T-cell (primary cell): ENCODE measurements at places on chromosomes 4 and X. TPM values are rescaled to one million over a fixed set of nuclear protein-coding genes. Genes with fewer than 3 reads are reported as not detected.

- H3K4me1 ChIP-seq: no peaks in the 10 kb centered on the region
- H3K27me3 ChIP-seq: no peaks in the 10 kb centered on the region
- no peaks in the 10 kb centered on the region for H3K36me3 ChIP-seq
- DNase-seq: no peak
These were observed 93.0 kb upstream of the DKK2 start for GRCh38 chr4:107129076-107129475.

DNA sequence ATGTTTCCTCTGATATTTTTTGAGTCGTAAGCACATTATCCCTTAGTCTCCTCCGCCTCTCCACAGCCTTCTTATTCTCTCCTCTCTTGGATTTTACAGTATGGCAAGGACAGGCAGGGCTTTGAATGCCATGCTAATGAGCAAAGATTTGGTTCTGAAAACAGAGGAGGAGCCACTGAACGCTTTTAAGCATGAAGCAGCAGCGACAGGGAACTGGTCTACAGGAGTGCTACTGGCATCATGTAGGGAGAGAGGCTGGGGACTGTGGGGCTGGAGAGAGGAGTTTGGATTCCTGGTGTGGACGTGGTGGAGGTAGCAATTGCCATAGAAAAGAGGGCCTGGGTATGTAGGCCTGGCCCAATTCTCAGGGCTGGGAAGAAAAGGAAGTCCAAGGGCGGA lies 4.6 kb upstream of the CD99L2 start:
- H3K27ac ChIP-seq: no peak overlapping the region
- no peak overlapping the region for H3K4me3 ChIP-seq
- H3K36me3 ChIP-seq: no peaks in the 10 kb centered on the region
- peaks cover 4% of the 10 kb centered on the region for H3K4me1 ChIP-seq
- no peaks in the 10 kb centered on the region for H3K27me3 ChIP-seq

DNA sequence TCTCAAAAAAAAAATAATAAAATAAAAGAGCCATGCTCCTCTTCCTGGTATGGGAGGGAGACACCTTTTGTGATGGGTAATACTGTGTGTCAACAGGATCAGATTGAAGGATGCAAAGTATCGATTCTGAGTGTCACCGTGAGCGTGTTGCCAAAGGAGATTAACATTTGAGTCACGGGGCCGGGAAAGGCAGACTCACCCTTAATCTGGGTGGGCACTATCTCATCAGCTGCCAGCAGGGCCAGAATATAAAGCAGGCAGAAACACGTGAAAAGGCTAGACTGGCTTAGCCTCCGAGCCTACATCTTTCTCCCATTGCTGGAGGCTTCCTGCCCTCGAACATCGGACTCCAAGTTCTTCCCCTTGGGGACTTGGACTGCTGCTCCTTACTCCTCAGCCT lies 95.4 kb downstream of the SHOX start:
- H3K36me3 ChIP-seq: no peaks in the 10 kb centered on the region
- H3K27me3 ChIP-seq: no peaks in the 10 kb centered on the region
- H3K4me1 ChIP-seq: no peaks in the 10 kb centered on the region
- DNase-seq: no peak

- no peaks in the 10 kb centered on the region for H3K36me3 ChIP-seq
- H3K27ac ChIP-seq: no peak overlapping the region
- H3K4me1 ChIP-seq: peaks cover 3% of the 10 kb centered on the region
These were observed 74.8 kb downstream of the WWC2 start for GRCh38 chr4:183173580-183174526.

DNA sequence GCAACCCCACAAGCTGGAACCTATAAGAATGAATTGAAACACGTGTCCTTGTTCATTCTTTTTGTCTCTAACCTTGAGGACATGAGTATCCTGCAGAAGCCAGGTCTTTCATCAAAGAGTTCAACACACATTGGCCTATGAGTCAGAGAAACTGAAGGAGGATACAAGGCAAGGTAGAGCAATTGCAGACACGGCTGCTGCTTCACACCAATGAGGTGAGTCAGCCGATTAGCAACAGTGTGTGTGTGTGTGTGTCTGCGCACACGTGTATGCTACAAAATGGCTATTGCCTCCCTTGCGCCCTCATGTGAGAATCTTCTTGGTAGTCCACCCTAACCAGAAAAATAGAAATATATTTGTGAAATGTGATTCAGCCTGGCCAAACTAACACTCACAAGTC lies 1477.7 kb upstream of the IGFBP7 start:
- no peak overlapping the region for H3K4me3 ChIP-seq
- H3K27me3 ChIP-seq: no peaks in the 10 kb centered on the region
- no peak for DNase-seq
- no peak overlapping the region for H3K27ac ChIP-seq
- H3K4me1 ChIP-seq: no peaks in the 10 kb centered on the region

CT45A3 gene
- not detected for total RNA-seq

DNA sequence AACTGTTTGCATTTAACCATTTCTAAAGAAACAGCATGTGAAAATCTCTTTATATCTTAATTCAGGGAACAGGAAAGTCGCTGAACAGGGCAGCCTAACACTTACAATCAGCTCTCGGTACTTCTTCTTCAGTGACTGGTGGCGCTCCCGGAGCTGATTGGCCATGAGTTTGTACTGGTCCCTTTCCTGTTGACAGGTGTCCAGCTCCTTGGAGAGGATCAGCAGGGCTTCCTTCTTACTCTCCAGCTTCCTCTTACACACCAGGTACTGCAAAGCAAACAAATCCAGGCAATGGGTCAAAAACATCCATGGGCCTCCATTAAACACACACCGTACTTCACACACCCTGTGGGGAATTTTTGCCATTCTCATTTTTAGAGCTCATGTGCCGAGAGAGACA lies 36.4 kb downstream of the CCDC149 start:
- no peak overlapping the region for H3K4me3 ChIP-seq
- H3K27me3 ChIP-seq: no peaks in the 10 kb centered on the region
- no peak for DNase-seq

DNA sequence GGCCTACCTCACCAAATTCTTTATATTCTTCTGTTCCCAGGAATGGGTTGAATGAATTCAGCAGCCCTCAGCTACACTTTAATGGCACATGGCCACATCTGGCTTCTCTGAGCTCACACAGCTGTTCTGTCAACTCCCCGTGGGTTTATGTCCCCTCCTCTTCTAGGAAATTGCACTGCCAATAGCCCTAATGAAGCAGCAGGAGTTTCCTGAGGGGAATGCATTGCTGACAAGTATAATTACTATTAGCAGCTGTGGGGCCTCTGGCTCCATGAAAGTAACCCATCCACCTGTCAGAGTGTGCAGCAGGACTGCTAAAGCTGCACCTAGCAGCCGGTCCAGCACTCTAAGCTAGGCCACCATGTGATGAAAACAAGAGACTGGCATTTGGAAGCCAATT lies 50.3 kb downstream of the FTHL17 start:
- H3K36me3 ChIP-seq: no peaks in the 10 kb centered on the region
- no peak for DNase-seq
- H3K27me3 ChIP-seq: no peaks in the 10 kb centered on the region
- H3K4me3 ChIP-seq: no peak overlapping the region
- no peak overlapping the region for H3K27ac ChIP-seq

UGT2B17 gene
- not detected for total RNA-seq

GRCh38 chrX:34849371-34849770 lies 93.2 kb upstream of the FAM47B start:
- H3K36me3 ChIP-seq: no peaks in the 10 kb centered on the region
- no peaks in the 10 kb centered on the region for H3K4me1 ChIP-seq
- DNase-seq: no peak
- no peak overlapping the region for H3K27ac ChIP-seq
- H3K27me3 ChIP-seq: no peaks in the 10 kb centered on the region

- no peaks in the 10 kb centered on the region for H3K27me3 ChIP-seq
- DNase-seq: no peak
- peaks cover 48% of the 10 kb centered on the region for H3K4me1 ChIP-seq
- no peaks in the 10 kb centered on the region for H3K36me3 ChIP-seq
- H3K4me3 ChIP-seq: no peak overlapping the region
These were observed 66.1 kb upstream of the ENPP6 start for GRCh38 chr4:184283659-184284335.

PCDH19 gene
- total RNA-seq: 0.03 TPM

GRCh38 chr4:143397887-143398286 lies 61.2 kb downstream of the GAB1 start:
- no peak overlapping the region for H3K27ac ChIP-seq
- H3K36me3 ChIP-seq: no peaks in the 10 kb centered on the region
- no peaks in the 10 kb centered on the region for H3K27me3 ChIP-seq
- H3K4me3 ChIP-seq: no peak overlapping the region
- no peaks in the 10 kb centered on the region for H3K4me1 ChIP-seq

FGF5 gene
- total RNA-seq: not detected

WNK3 gene
- 0.68 TPM for total RNA-seq

ESX1 gene
- not detected for total RNA-seq

TEC gene
- total RNA-seq: 1.7 TPM

NWD2 gene
- not detected for total RNA-seq

TCEAL7 gene
- total RNA-seq: not detected

GRCh38 chr4:184643731-184644130 lies 5.5 kb downstream of the CASP3 start:
- peaks cover 37% of the 10 kb centered on the region for H3K4me1 ChIP-seq
- no peaks in the 10 kb centered on the region for H3K27me3 ChIP-seq
- H3K27ac ChIP-seq: no peak overlapping the region
- H3K4me3 ChIP-seq: no peak overlapping the region
- peaks cover 24% of the 10 kb centered on the region for H3K36me3 ChIP-seq
- no peak for DNase-seq

GRCh38 chr4:64581422-64581821 lies 172.2 kb upstream of the TECRL start:
- H3K36me3 ChIP-seq: no peaks in the 10 kb centered on the region
- no peak overlapping the region for H3K27ac ChIP-seq
- H3K4me1 ChIP-seq: no peaks in the 10 kb centered on the region
- DNase-seq: no peak
- no peaks in the 10 kb centered on the region for H3K27me3 ChIP-seq

DNA sequence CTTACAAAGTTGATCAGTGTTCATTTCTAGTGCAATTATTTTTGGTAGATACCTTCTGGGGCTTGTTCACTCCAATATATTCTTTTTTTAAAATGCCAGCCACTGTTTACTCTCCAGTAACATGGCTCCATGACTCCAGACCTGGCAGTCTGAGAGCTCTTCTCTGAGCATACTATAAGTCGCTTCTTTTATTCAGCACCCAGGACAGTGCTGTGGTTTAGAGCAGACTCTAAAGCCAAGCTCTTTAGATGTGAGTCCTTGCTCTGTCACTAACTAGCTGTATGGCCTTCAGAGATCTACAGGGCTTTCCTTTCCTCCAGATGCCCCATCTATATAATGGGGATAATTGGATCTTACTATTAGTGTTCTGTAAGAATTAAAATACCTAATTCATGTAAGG lies 200.2 kb upstream of the FAM241A start:
- no peaks in the 10 kb centered on the region for H3K36me3 ChIP-seq
- no peaks in the 10 kb centered on the region for H3K4me1 ChIP-seq
- no peak overlapping the region for H3K27ac ChIP-seq
- no peak for DNase-seq
- H3K27me3 ChIP-seq: no peaks in the 10 kb centered on the region

RHOXF2 gene
- not detected for total RNA-seq

DNA sequence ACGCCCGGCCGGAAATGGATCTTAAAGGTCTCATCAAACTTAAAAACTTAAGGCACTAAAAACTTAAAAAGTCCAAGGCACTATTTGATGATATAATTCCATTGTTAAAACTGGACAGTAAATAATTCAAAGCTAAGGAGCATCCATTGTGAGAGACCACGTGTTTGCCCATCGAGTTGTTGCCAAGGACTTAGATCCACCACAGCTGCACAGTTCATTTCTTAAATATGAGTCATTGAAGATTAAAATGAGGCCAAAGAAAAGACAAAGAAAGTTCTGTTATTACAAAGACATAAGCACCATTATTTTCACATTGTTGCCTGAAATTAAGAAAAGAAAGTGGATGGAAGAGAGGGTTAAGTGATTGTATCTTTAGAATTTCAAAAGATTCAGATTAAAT lies 411.5 kb upstream of the FTHL17 start:
- no peak overlapping the region for H3K4me3 ChIP-seq
- H3K27ac ChIP-seq: no peak overlapping the region
- H3K27me3 ChIP-seq: no peaks in the 10 kb centered on the region
- DNase-seq: no peak
- H3K4me1 ChIP-seq: no peaks in the 10 kb centered on the region

BEX2 gene
- total RNA-seq: 24.2 TPM

DNA sequence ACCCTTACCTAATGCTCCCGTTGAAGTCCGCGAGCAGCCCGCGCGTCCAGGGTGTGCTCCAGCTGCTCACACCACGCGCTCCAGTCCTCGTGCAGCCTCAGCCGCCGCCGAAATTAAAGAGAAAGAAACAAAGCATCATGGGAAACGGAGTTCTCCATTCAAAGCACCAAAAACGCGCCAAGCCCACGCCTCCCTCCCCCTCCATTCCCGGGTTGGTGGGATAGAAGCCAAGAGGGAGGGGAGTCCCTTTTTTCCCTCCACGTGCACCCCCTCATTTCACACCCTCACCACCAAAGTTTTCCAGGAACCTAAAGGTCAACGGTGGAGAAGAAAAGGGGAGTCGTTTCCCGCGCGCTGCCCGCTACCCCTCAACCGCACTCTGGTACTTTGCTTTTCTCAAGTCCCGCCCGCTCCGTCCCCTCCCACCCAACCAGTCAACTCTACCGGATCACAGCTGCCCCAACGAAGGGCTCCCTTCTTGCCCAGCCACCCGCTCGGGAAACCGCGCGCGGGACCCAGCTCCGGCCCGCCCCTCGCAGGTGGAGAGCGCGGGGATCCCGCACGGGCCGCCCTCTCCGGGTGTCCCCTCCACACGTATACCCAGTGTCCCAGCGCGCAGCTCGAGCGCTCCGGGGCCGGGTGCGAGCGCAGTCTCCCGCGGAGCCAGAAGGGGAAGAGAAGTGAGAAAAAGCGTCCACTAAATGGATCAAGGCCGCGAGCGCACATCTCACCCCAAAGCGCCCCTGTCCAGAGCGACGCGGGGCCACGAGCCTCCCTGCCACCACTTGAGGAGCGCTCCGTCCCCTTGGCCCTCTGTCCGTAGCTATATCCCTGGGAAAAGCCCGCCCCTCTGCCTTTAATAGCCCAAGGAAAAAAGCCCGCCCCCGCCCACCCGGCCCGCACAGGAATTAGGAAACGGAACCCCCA lies 65.1 kb upstream of the CCDC160 start:
- H3K27ac ChIP-seq: no peak overlapping the region
- H3K36me3 ChIP-seq: no peaks in the 10 kb centered on the region
- DNase-seq: peak; percentile 6
- peak overlapping the region; percentile 72 for H3K4me3 ChIP-seq
- peaks cover 9% of the 10 kb centered on the region for H3K4me1 ChIP-seq

- H3K4me1 ChIP-seq: no peaks in the 10 kb centered on the region
- no peak overlapping the region for H3K4me3 ChIP-seq
- no peaks in the 10 kb centered on the region for H3K27me3 ChIP-seq
These were observed 107.0 kb downstream of the IQCM start for GRCh38 chr4:149708513-149709130.

DNA sequence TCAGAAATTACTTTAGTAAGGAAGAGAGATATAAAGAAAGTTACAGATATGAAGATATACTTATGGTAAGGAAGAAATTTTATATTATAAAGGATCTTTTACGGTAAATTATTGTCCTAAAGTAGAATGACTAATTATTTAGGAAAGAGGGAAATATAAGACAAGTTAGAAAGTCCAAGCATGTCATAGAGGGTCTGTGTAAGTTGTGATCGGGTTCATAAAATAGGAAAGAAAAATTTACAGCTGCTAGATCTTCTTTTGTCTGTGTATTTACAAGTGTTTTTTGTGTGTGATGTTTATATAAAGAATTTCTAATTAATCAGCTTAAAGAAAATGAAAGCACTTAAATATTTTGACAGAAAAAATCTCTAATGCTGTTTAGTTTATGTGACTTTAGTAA lies 1054.9 kb upstream of the DIAPH2 start:
- no peaks in the 10 kb centered on the region for H3K27me3 ChIP-seq
- no peaks in the 10 kb centered on the region for H3K4me1 ChIP-seq
- DNase-seq: no peak
- no peak overlapping the region for H3K27ac ChIP-seq
- H3K36me3 ChIP-seq: no peaks in the 10 kb centered on the region
- no peak overlapping the region for H3K4me3 ChIP-seq
